Bronchial epithelial cell (primary cell): ENCODE measurements at places on chromosomes 2 and 18. TPM values are rescaled to one million over a fixed set of nuclear protein-coding genes. Genes with fewer than 3 reads are reported as not detected.

Gene EXOC6B
- 26.9 and 41.7 TPM in 2 replicates for total RNA-seq

Gene SIX3
- total RNA-seq = not detected in 2 replicates

Gene APCDD1
- under 0.01 and 0.64 TPM in 2 replicates for total RNA-seq

Gene TSPYL6
- total RNA-seq = not detected in 2 replicates

Gene SNTG2
- not detected in 2 replicates for total RNA-seq

Gene PRSS56
- not detected in 2 replicates for total RNA-seq

Gene DPP4
- total RNA-seq = 1.4 and 2.9 TPM in 2 replicates

Gene TBR1
- under 0.01 TPM in 2 replicates for total RNA-seq

Gene DSG1
- under 0.01 and 0.64 TPM in 2 replicates for total RNA-seq

Gene CTLA4
- not detected in 2 replicates for total RNA-seq

Gene MEIS1
- total RNA-seq = 27.7 and 28.4 TPM in 2 replicates

Gene SLC4A5
- total RNA-seq = under 0.01 and 0.90 TPM in 2 replicates

Gene IL37
- not detected in 2 replicates for total RNA-seq

Gene INHA
- total RNA-seq = under 0.01 and 0.13 TPM in 2 replicates

Gene SCN2A
- total RNA-seq = under 0.01 TPM in 2 replicates

Gene LIMS4
- total RNA-seq = 0.26 TPM in 1 of 2 replicates, not detected in the other

Gene IMPACT
- 24.1 and 24.5 TPM in 2 replicates for total RNA-seq

Gene CD8A
- total RNA-seq = under 0.01 TPM in 2 replicates

Gene KIAA2012
- total RNA-seq = not detected in 2 replicates

Gene CARF
- 2.4 and 3.2 TPM in 2 replicates for total RNA-seq

Gene MC2R
- total RNA-seq = not detected in 2 replicates

Gene CXCR4
- total RNA-seq = under 0.01 TPM in 1 of 2 replicates, not detected in the other

Gene STEAP3
- 8.1 and 11.8 TPM in 2 replicates for total RNA-seq

Gene BCL2L11
- 3.7 TPM in 2 replicates for total RNA-seq

Gene KCNS3
- total RNA-seq = 3.7 and 6.8 TPM in 2 replicates

Gene TMEM178A
- 0.26 and 0.51 TPM in 2 replicates for total RNA-seq

Gene ADGRF3
- not detected in 2 replicates for total RNA-seq

Gene CCDC74A
- total RNA-seq = 2.9 and 3.2 TPM in 2 replicates

Gene MAP3K19
- total RNA-seq = not detected in 2 replicates

Gene METTL4
- total RNA-seq = 8.2 and 11.0 TPM in 2 replicates

Gene ADAM23
- total RNA-seq = under 0.01 and 0.13 TPM in 2 replicates

Gene TMEM200C
- under 0.01 TPM in 1 of 2 replicates, not detected in the other for total RNA-seq

Gene GRP
- total RNA-seq = not detected in 2 replicates

Gene FSIP2
- 0.26 and 1.4 TPM in 2 replicates for total RNA-seq

Gene RBKS
- 0.79 and 0.90 TPM in 2 replicates for total RNA-seq

Gene CGREF1
- 0.26 and 0.53 TPM in 2 replicates for total RNA-seq

Gene POTEI
- not detected in 2 replicates for total RNA-seq

Gene FOXD4L1
- total RNA-seq = 0.13 and 0.26 TPM in 2 replicates
